B cell (primary cell): ENCODE measurements at places on chromosomes 7 and 10. TPM values are rescaled to one million over a fixed set of nuclear protein-coding genes. Genes with fewer than 3 reads are reported as not detected.

LDB3 gene
- 0.07 TPM in 2 replicates for total RNA-seq

ZNF804B gene
- not detected in 2 replicates for total RNA-seq

- H3K4me1 ChIP-seq: no peaks in the 10 kb centered on the region
- H3K27ac ChIP-seq: no peak overlapping the region
- no peaks in the 10 kb centered on the region for H3K27me3 ChIP-seq
- no peaks in the 10 kb centered on the region for H3K36me3 ChIP-seq
Observed at GRCh38 chr10:77548671-77549070, 88.9 kb downstream of the KCNMA1 start.

TEX36 gene
- total RNA-seq: not detected in 2 replicates

- no peaks in the 10 kb centered on the region for H3K4me1 ChIP-seq
- H3K27me3 ChIP-seq: no peaks in the 10 kb centered on the region
- H3K27ac ChIP-seq: no peak overlapping the region
Observed at GRCh38 chr7:16463520-16463919, 2.0 kb downstream of the SOSTDC1 start.

DNA sequence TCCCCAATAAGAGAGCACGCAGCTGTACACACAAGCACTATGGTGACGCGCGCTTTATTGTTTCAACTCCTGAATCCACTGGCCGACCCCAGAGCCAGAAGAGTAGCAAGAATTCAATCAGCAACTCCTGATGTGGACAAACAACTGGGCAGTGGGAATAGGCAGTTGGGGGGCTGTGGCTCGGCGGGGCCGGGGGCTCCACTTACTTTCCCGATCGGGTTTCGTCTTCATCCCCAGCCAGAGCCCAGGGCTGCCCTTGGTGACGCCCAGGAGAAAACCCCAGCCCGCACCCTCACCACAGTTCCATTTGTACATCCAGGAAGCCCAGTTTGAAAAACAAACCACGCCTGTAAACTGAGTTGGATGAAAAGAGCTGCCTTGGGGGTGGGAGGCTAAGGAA, 38.7 kb downstream of the DAGLB start:
- DNase-seq: no peak
- no peaks in the 10 kb centered on the region for H3K4me1 ChIP-seq
- H3K27ac ChIP-seq: no peak overlapping the region
- no peaks in the 10 kb centered on the region for H3K27me3 ChIP-seq
- peaks cover 19% of the 10 kb centered on the region for H3K36me3 ChIP-seq

GRCh38 chr7:47480576-47481538, 101.1 kb downstream of the TNS3 start:
- H3K27me3 ChIP-seq: no peaks in the 10 kb centered on the region
- H3K27ac ChIP-seq: peak overlapping the region; percentile 4
- peaks cover 39% of the 10 kb centered on the region for H3K4me1 ChIP-seq
- no peaks in the 10 kb centered on the region for H3K36me3 ChIP-seq

DNA sequence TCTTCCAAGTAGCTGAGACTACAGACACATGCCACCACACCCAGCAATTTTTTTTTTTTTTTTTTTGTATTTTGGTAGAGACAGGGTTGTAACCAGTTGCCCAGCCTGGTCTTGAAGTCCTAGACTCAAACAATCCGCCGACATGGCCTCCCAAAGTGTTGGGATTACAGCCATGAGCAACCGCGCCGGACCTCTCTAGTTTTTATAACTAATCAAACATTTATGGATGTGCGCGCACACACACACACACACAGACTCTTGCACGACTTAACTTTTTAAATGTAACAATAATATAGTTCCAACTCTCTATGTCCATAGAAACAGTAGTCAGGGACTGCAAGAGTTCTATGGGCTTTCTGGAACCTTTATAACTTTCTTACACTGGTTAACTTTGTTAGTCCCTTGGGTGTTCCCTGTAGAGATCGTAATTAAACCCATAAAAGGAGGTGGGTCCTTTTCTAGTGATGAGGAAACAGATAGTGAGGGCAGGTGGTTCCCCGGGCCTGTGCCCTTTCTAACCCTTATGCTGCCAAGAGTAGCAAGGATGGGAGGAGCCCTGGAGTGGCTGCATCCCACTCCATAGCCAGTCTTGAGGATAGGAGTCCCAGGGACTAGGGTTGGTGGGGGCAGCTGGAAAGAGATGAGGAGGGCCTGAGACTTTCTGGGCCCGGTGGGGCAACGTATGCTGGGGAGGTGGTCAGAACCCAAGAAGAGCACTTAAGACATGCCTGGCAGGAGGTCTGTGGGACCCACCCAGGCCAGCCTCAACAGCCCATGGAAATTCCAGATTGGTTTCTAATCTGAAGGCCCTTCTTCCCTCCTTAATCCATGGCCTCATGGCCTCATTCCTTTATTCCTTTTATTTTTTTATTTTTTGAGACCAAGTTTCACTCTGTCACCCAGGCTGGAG, 8.6 kb downstream of the MARVELD1 start:
- no peaks in the 10 kb centered on the region for H3K27me3 ChIP-seq
- no peaks in the 10 kb centered on the region for H3K4me1 ChIP-seq
- no peaks in the 10 kb centered on the region for H3K36me3 ChIP-seq
- no peak for DNase-seq
- H3K27ac ChIP-seq: no peak overlapping the region

DNA sequence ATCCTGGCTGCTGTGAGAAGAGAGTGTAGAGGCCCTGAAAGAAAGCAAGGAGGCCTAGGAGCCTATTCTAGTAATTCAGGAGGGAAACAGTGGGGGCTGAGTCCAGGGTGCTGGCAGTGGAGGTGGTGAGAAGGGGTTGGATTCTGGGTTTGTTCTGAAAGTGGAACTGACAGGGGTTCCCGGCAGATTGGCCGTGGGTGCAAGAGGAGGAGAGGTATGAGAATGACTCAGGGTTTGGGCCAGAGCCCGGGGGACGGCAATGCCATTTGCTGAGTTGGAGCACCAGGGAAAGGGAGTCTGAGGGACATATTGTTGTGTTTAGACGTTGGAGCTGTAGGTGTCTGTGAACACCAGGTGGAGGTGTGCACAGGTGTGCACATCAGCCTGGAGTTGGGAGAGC, 38.5 kb downstream of the NPTX2 start:
- no peak for DNase-seq
- H3K27ac ChIP-seq: no peak overlapping the region
- H3K36me3 ChIP-seq: no peaks in the 10 kb centered on the region
- H3K27me3 ChIP-seq: no peaks in the 10 kb centered on the region
- H3K4me3 ChIP-seq: no peak overlapping the region

- no peak overlapping the region for H3K27ac ChIP-seq
- H3K4me3 ChIP-seq: no peak overlapping the region
- peaks cover 4% of the 10 kb centered on the region for H3K36me3 ChIP-seq
- DNase-seq: no peak
Observed at GRCh38 chr7:30549931-30550493, 44.7 kb upstream of the GARS1 start.

- peaks cover 23% of the 10 kb centered on the region for H3K4me1 ChIP-seq
- H3K4me3 ChIP-seq: no peak overlapping the region
- no peaks in the 10 kb centered on the region for H3K27me3 ChIP-seq
- H3K36me3 ChIP-seq: no peaks in the 10 kb centered on the region
- H3K27ac ChIP-seq: no peak overlapping the region
- DNase-seq: no peak
Observed at GRCh38 chr10:88989423-88989822, 1.2 kb upstream of the FAS start.

GRCh38 chr7:82323806-82324205, 119.8 kb downstream of the CACNA2D1 start:
- H3K27ac ChIP-seq: no peak overlapping the region
- no peaks in the 10 kb centered on the region for H3K36me3 ChIP-seq
- no peak overlapping the region for H3K4me3 ChIP-seq
- DNase-seq: no peak
- no peaks in the 10 kb centered on the region for H3K27me3 ChIP-seq

- peak overlapping the region; percentile 28 for H3K27ac ChIP-seq
- DNase-seq: no peak
- no peaks in the 10 kb centered on the region for H3K27me3 ChIP-seq
- no peaks in the 10 kb centered on the region for H3K4me1 ChIP-seq
Observed at GRCh38 chr7:32587411-32587948, 92.2 kb downstream of the AVL9 start.

PRSS2 gene
- total RNA-seq: not detected in 2 replicates

DNA sequence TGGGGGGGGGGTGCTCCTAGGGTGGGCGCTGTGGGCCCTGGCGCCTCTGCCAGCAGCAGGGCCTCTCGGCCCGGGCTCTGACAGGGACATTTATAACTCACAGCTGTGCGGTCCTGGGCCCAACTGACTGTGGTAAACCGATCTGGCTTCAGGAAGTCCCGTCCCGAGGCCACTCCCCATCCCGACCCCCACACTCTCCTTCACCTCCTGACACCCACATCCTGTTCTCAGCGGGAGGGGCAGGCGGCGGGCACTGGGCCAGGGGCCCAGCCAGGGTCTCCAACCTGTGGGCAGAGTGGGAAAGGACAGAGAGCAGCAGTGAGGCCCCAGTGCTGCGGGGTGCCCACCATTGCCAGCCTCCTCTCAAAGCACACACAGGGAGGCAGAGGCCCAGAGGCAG, 69.1 kb downstream of the ZMIZ1 start:
- no peak for DNase-seq
- H3K27ac ChIP-seq: no peak overlapping the region
- H3K4me1 ChIP-seq: peaks cover 46% of the 10 kb centered on the region
- no peaks in the 10 kb centered on the region for H3K36me3 ChIP-seq

GRCh38 chr10:98444314-98445006, 2.3 kb downstream of the HPS1 start:
- peaks cover 49% of the 10 kb centered on the region for H3K36me3 ChIP-seq
- H3K4me3 ChIP-seq: no peak overlapping the region
- H3K4me1 ChIP-seq: peaks cover 39% of the 10 kb centered on the region
- DNase-seq: peak; percentile 73

- no peak for DNase-seq
- H3K4me3 ChIP-seq: no peak overlapping the region
- peaks cover 9% of the 10 kb centered on the region for H3K36me3 ChIP-seq
- H3K27me3 ChIP-seq: no peaks in the 10 kb centered on the region
- no peaks in the 10 kb centered on the region for H3K4me1 ChIP-seq
Observed at GRCh38 chr7:16616542-16616941, 29.0 kb downstream of the ANKMY2 start.

VSTM4 gene
- not detected in 2 replicates for total RNA-seq

DNA sequence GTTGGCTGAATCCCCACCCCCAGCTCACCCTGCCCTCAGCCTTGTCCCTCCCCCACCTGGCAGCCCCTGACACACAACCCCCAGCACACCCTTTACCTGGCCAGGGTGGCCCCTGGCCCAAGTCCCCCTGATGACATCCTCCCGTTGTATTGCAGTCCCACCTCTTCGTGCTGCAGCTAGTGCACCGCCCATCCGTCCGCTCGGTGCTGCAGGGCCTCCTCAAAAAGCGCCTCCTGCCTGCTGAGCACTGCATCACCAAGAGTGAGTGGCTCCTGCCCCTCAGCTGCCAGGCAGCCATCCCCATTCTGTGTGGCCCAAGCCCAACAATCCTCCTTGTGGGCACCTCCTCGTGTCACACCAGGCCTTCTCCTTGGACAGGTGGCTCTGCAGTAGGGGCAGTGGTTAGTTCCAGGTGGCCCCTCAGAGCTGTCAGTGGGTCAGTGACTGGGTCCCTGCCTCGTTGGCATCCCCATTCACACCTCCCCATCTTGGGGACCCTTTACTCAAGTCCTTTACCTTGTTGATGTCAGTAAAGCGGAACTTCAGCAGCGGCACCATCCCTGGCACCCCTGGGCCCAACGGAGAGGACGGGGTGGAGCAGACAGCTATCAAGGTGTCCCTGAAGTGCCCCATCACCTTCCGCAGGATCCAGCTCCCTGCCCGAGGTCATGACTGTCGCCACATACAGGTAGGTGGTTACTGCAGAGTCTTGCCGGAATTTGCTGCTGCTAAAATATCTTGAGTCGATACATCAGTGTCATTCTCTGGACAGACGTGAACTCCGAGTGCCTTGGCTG, 14.3 kb downstream of the ZMIZ2 start:
- H3K27ac ChIP-seq: no peak overlapping the region
- peaks cover 16% of the 10 kb centered on the region for H3K4me1 ChIP-seq
- peaks cover 93% of the 10 kb centered on the region for H3K36me3 ChIP-seq
- H3K4me3 ChIP-seq: no peak overlapping the region
- H3K27me3 ChIP-seq: no peaks in the 10 kb centered on the region

DNA sequence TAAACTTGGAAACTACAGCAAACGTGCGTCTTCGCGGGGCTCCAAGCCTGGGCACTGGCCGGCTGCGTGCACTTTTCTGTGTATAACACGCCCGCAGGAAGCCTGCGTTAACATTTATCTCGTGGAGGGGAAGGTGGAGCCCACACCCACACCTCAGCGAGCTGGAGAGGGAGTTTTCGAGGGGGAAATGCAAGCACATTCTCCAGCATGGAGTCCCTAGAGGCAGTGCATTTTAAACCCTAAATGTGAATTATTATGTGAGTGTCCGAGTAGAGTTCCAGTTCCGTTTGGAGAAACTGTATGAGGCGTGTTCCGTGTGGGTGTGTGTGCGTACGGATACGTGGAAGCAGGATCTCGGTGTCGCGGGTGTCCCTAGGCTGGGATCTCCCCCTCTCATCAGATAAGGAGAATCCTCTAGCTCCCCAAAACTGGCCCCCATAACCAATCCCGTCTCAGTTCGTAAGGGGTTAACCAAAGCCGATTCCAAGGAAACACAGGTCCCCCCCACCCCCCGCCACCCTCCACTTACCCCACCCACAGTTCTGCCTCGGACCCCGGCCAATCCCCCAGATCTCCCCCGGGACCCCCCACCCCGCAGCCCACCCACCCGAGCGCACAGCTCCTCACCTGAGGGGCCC, 403 bp downstream of the CDK6 start:
- H3K4me1 ChIP-seq: peaks cover 22% of the 10 kb centered on the region
- H3K27ac ChIP-seq: peak overlapping the region; percentile 55
- no peaks in the 10 kb centered on the region for H3K36me3 ChIP-seq
- no peaks in the 10 kb centered on the region for H3K27me3 ChIP-seq
- peak overlapping the region; percentile 88 for H3K4me3 ChIP-seq
- peak; percentile 71 for DNase-seq

- H3K27me3 ChIP-seq: no peaks in the 10 kb centered on the region
- H3K4me1 ChIP-seq: no peaks in the 10 kb centered on the region
- DNase-seq: no peak
- no peak overlapping the region for H3K4me3 ChIP-seq
- no peaks in the 10 kb centered on the region for H3K36me3 ChIP-seq
- H3K27ac ChIP-seq: no peak overlapping the region
Observed at GRCh38 chr7:112997831-112998230, 88.8 kb downstream of the GPR85 start.

DNA sequence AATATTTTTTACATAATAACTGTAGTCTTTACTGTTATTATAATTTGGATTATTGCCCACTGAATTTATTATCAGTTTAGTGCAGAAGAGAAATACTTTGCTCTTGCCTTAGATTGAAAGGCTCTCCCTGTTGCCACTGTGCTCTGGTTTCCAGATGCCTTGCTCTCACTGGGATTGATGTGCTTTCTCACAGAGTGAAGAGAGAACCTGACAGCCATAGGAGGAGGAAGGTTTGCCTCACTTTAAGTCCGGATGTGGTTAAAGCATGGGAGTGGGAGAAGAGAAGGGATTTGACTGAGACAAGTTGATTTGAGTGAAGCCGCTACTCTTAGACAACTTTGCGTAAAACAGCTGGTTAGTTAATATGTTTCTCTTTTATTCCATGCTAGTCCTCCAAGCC, 68.2 kb upstream of the RPA3 start:
- no peaks in the 10 kb centered on the region for H3K36me3 ChIP-seq
- no peak for DNase-seq
- H3K4me3 ChIP-seq: no peak overlapping the region
- H3K4me1 ChIP-seq: peaks cover 9% of the 10 kb centered on the region
